ENCODE measurements at places on chromosomes 7 and 10.

DNA sequence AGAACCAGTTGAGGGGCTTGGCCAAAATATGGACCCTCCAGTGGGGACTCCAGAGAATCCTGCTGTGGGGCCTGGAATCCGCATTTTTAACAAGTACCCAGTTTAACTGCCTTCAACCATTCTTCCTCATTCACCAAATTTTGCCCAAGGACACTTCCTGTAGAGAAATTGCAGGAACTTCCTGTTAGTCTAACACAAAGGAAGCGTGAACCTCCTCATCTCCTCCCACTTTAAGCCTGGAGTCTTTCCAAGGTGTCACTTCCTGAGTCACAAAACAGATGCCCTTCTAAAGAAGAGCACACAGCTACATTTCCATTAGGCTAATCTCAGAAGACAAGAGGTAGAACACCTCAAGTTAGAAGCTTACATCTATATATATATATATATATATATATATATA is 188.4 kb downstream of the PPP1R17 start:
- DNase-seq: no peak

- no peak for DNase-seq
Measured at GRCh38 chr7:108869070-108869469, 299.4 kb downstream of the DNAJB9 start.

DNA sequence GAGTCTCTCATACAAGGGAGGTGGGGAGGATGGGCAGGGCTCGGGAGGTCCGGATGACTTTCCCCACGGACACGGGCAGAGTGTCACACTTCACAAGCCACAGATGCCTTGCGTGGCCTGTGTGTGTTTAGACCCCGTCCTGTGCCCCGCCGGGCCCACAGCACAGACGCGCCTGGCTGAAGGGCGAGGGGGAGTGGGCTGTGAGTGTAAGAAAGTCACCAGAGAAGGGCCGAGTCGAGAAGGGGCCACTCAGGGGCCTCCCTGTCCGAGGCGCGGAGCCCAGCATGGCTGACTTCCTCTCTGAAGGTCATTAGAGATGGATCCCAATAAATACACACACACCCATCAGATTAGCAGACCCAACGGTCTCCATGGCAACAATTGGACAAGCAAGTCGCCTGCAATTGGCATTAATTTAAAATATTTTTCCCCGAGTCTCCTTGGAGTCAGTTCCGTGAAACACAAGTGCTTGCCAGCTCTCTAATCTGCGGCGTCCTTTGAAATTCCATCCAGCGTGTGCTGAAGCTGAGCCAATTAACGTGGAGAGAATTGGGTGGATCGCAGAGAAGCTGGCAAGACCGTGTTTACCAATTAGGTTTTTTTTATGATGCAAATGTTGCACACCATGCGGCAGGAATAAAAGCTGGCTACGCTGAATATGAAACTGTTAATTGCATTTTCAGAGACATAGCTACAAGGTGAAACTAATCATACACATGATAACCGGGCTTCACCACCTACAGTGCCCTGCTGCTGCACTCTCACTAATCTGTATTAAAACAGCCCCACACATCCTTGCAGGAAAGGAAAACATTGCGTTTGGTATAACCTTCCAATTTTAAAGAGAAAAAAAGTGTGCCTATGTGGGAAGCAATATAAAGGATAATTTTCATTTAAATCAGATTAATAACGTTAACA is 571.2 kb downstream of the PTPRN2 start:
- DNase-seq: no peak

DNA sequence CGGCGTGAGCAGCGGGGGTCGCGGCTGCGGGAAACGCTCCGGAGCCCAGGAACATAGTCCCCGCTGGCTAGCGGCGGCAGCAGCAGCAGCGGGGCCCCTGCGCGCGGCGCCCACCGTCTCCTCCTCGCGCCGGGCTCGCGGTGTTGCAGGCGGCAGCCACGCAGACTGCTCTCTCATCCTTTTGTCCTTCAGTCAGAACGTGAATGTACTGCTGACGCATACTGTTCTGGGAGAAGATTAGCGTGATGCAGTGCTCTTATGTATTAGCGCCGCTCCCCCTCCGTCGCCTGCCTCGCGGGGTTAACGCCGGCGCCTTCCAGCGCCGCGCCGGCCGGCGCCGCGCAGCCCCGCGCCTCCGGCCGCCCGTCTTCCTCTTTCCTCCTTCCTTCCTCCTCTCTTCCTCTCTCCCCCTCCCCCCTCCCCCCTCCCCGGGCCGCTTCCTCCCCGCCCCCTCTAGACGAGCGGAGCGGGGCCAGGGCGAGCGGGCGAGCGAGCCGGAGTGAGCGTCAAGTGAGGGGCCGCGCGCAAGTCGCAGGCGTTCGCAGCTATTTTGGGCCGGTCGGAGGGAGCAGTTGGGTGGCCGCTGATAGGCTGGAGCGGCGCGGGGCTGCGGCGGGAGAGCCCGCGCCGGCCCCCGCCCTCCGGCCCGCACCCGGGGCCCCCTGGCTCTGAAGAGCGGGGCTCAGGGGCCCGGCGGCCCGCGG is 816 bp upstream of the LRRC4 start:
- peak; percentile 23 for DNase-seq

- no peak for DNase-seq
Measured at GRCh38 chr7:144027974-144028373, 20.8 kb upstream of the OR2A5 start.

- no peak for DNase-seq
Measured at GRCh38 chr10:33706746-33707145, 372.3 kb upstream of the NRP1 start.

DNA sequence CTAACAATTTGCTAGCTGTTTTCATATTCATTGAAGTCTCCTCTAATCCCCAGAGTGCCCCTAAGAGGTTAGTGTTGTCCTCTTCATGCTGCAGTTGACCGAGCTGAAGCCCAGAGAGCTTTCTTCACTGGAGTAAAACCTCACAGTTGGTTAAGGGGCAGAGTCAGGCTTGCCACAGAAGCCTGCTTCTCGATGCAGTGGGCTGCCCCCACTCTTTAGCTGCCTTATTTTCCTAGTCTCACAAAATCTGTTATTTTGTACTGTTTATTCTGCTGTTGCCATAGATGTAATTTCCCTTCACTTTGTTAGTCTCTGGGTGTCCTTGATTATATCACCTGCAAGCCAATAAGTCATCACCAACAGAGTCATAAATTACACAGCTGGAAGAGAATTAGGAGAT is 56.3 kb upstream of the ZPBP start:
- DNase-seq: no peak

DNA sequence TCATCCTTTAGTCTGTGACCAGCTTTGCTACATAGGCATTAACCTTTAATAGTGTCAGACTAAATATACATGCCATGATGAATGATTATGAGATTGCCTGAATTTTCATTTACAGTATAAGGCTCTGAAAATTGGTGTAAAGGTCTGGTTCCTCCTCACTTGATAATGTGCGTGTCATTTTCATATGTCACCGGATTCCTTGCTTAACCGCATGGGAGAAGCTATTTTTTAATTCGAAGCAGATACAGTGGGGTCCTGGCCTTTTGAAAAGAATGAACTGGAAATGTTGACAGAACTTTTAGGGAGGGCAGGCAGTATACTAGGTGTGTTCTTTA is 192.4 kb upstream of the SH2B2 start:
- DNase-seq: no peak
